ENCODE measurements at places on chromosomes 3 and 15. TPM values are rescaled to one million over a fixed set of nuclear protein-coding genes. Genes with fewer than 3 reads are reported as not detected.

- no peak for DNase-seq
Measured at GRCh38 chr3:43023746-43024145, 44.6 kb downstream of the GASK1A start.

- DNase-seq, result no peak
Measured at GRCh38 chr3:191531434-191531972, 70.5 kb downstream of the PYDC2 start.

DNA sequence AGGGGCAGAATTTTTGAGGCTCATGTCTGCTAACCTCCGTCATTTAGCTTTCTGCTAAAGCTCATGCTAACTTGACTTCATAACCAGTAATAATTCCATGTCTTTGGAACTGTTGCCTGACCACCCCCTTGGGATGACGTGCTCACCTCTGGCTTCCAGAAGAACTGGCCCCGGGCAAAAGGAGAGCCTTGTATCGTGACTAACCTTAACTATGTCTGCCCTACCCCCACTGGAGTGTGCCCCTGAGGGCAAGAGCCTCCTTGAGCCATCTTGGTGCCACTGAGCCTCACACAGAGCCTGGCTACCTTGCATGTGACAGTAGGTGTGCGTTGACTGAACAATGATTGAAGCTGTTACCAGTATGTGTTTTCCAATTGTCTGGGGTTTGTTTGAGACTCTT, 4.7 kb downstream of the LRRK1 start:
- DNase-seq, result no peak

DNA sequence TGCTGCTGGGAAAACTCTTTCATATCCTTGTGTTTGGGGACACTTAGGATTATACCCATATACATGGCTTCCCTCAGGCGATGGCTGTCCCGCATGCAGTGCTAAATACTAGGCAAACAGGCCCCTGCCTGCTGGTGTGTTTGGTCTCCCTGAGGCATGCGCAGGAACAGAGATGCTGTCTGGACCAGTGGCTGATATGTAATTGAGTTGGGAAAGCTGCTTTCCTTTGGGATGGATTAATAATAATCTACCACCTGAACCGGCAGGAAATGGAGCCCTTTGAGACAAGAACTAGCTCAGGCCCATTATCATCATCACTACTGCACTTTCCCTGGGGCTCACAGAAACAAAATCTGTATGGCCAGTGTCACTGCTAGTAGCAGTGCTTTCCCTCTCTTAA, 18.0 kb downstream of the ZDHHC3 start:
- DNase-seq, result no peak

GRCh38 chr15:41292521-41292920, 39.9 kb downstream of the OIP5 start:
- DNase-seq, result no peak

DNA sequence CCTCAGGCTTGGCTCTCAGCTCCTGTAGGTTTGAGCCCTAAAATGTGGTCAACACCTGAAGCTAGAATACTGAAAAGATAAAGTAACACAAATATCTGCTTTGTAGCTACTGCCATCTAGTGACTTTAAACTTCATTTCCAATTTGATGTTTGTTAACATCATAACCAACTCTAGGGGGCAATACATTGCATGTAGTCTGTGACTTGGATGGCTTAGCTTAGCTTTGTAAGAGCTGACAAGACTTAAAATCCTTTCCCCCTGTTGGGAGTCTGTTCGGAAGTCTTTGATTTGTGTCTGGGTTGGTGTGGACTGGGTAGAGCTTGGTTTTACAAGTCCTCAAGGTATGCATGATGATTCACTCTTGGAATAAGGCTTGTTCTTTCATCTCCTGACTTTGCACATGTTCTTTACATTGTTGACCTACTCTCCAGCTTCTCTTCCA, 51.7 kb downstream of the SCN11A start:
- DNase-seq, result no peak

- no peak for DNase-seq
Measured at GRCh38 chr3:57131210-57131588, 34.0 kb downstream of the IL17RD start.

DNA sequence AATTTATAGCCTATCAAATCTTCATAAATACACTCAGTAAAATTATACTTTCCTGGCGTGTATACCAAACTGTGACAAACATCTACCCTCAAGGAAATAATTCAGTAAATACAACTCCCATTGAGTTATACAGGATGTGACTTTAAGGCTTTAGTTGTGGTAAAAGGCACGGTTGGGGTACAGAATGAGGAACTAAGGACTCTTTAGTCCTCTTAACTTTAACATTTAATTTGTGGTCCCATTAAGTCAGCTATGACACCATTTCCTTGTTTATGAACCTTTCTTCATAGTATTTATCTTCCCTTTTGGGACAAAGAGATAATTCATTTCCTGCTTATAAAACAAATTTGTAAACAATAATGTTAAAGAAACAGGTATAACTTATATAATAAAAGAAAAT, 30.2 kb downstream of the IFT80 start:
- DNase-seq, result no peak

- DNase-seq, result no peak
Measured at GRCh38 chr3:136186344-136186743, 9.8 kb downstream of the MSL2 start.

- no peak for DNase-seq
Measured at GRCh38 chr15:82146990-82147461, 101.2 kb upstream of the MEX3B start.

DNA sequence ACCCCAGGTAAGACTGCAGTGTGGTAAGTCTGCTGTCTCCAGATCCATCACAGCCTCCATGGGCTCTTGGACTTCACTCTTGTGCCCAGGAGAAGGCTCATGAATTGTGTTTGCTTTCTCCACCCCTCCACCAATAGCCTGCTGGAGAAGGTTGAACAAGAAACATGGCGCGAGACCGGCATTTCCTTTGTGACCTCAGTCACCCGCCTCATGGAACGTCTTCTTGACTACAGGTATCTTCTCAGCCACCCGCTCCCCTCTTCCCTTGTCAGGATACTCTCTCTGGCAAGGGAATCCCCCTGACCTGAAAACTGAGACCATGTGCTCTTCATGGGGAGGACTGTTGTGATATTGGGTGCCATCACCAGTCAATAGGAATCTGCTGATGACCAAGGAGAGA, 52.1 kb upstream of the MANF start:
- no peak for DNase-seq

DNA sequence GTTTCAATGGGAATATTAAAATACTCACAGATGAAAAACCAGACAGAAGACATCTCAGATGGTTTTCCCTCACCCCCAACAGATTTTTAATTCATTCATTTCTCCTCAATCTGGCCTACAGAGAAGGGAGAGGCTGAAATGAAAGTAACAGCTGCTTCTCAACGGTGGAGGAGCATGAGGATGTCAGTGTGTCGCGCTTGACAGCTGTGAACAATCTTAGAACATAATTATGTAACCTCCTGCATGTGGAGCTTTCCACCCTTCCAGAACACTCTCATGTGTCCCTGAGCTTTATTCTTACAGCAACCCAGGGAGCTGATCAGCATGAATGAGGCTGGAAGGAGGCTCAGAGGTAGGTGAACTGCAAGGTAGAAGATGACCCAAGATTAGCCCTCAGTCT, 52.7 kb downstream of the MB21D2 start:
- DNase-seq, result no peak

GRCh38 chr15:89633585-89633984, 21.7 kb downstream of the KIF7 start:
- no peak for DNase-seq

DNA sequence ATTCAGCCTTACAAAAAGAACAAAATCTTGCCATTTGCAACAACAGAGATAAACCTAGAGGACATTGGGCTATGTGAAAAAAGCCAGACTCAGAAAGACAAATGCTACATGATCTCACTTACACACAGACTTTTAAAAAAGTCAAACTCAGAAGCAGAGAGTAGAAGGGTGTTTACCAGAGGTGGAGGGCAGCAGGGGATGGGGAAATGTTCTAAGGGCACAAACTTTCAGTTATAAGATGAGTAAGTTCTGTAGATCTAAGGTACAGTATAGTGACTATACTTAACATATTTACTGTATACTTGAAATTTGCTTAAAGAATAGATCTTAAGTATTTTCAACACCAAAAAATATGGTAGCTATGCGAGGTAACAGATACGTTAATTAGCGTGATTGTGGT, 3.0 kb downstream of the MYEF2 start:
- DNase-seq, result no peak

- DNase-seq, result no peak
Measured at GRCh38 chr3:112496366-112497067, 2.8 kb downstream of the BTLA start.

- peak; percentile 49 for DNase-seq
Measured at GRCh38 chr3:21484057-21484827, 266.8 kb downstream of the ZNF385D start.

- peak; percentile 94 for DNase-seq
Measured at GRCh38 chr15:63502843-63503738, 1.3 kb upstream of the USP3 start.

- no peak for DNase-seq
Measured at GRCh38 chr3:9420850-9421549, 23.6 kb downstream of the SETD5 start.

- no peak for DNase-seq
Measured at GRCh38 chr15:101827257-101827656, 15.3 kb downstream of the OR4F15 start.

DNA sequence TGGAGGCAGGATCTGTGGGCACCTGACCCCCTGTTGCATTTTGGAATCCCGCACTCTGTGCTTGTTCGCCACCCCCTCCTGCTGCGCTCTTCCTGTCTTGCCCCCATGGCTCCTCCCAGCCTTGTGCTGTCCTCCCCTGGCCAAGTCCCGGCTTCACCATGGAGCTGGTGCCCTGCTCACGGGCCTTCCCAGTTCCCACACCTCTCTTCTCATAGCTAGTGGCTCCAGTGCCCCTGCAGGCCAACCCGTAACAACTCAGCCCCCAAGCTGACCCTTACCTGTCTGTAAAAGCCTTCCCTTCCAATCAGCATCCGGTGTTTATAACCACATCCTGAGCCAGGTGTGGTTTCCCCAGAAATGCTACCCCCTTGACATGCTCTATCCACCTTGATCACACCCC, 407.7 kb upstream of the C2CD4B start:
- no peak for DNase-seq

GRCh38 chr15:38252481-38253350, at the start of gene SPRED1:
Gene SPRED1, plus strand, starts transcription at chr15:38252836. Its CDS starts 350 bp downstream, at chr15:38253186.
- DNase-seq, result peak; percentile 62

GRCh38 chr15:25897658-25898057, 34.5 kb upstream of the ATP10A start:
- no peak for DNase-seq

GRCh38 chr3:56185827-56186226, 282.4 kb downstream of the ERC2 start:
- DNase-seq, result no peak

- no peak for DNase-seq
Measured at GRCh38 chr15:74396146-74396438, 28.6 kb upstream of the CYP11A1 start.

GRCh38 chr3:191382661-191383060, 52.3 kb upstream of the UTS2B start:
- no peak for DNase-seq

DNA sequence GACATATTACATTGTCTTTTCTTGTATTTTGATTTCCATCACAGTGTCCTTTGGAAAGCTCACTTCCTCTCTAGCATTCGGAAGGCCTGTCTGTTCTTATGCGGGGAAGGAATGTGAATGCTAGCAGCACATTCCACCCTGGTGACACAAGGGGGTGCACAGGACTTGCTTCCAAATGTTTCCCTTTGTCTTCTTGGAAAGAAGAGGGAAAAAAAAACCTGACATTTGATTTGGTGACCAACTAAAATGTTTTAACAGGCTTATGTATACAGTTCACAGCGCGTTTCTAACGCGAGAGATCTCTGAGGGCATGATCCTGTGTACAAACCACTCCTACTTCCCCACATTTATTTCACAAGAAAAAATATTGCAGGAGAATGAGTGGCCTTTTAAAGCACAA, 107.6 kb upstream of the FXR1 start:
- DNase-seq, result no peak

DNA sequence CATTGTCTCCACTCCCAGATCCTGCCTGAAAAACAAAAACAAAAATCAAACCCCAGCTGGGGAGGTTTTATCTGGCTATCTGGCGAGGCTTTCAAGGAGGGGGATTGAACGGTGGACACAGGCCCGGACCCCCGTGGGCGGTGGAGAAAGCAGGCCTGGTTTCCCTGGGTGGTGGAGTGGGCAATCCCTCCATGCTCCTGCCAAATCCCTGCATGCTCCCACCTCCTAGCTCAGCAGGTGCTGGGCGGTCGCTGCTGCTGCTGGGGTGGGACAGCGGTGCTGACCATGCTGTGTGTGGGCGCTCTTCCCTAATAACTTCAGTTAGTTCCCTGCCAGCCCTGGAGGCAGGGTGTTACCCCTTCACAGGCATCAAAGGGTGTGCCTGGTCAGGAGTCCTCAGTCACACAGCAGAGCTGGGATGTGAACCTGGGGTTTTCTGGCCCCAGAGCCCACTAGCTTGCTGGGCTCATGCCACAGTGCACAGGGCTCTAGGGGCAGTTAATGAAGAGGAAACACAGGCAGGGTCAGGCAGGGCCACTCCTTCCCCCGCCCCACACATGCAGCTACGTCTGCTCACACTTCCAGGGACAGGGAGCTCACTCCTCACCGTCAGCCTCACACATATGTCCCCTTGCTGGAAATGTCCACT, 15.9 kb upstream of the PLXND1 start:
- no peak for DNase-seq

GRCh38 chr3:141412087-141412935, 44.0 kb downstream of the ZBTB38 start:
- DNase-seq, result no peak

- DNase-seq, result no peak
Measured at GRCh38 chr15:40233727-40234577, 4.9 kb upstream of the PAK6 start.

DNA sequence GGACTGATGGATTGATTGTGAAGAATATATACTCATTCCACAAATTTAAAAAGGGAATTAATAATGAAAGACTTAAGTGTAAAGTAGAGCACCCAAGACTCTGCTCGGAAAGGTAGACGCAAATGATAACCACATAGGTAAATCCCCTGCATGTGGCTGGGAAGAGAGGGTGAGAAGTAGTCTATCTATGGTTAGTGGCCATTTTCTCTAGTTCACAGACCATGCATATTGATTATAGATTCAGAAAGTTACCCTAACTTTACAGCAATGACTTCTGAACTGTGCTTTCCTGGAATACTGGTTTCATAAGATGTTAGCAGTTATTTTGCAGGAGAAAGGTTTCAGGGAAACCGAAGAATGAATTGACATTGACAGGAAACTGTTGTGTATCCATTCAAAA, 51.7 kb downstream of the CASR start:
- no peak for DNase-seq

GRCh38 chr3:117201901-117202774, 492.6 kb downstream of the TUSC7 start:
- DNase-seq, result no peak

- DNase-seq, result no peak
Measured at GRCh38 chr15:26372706-26373105, 400.2 kb downstream of the GABRB3 start.

- DNase-seq, result no peak
Measured at GRCh38 chr3:104907507-104907906, 459.2 kb upstream of the ALCAM start.

The GOLGA8J gene
- 0.10 TPM for total RNA-seq

The THAP10 gene
- 0.93 TPM for total RNA-seq

The GAP43 gene
- not detected for total RNA-seq

The TLR9 gene
- total RNA-seq, result not detected

The TRPM1 gene
- total RNA-seq, result 0.10 TPM

The B3GALNT1 gene
- 0.33 TPM for total RNA-seq

The FOXB1 gene
- not detected for total RNA-seq

The RFT1 gene
- total RNA-seq, result 11.8 TPM

The ZNF106 gene
- total RNA-seq, result 20.2 TPM

The ASB14 gene
- total RNA-seq, result not detected

The CPB1 gene
- 9.3 TPM for total RNA-seq

The TMCO5A gene
- total RNA-seq, result not detected

The CCR1 gene
- 2.3 TPM for total RNA-seq

The GNAT1 gene
- total RNA-seq, result 0.08 TPM

All from left lobe of liver (tissue), 2 donors.